ENCODE measurements at places on chromosomes 5 and 9.
A peak's percentile ranks its signal among the peaks of the same experiment; 100 is the strongest.

DNA sequence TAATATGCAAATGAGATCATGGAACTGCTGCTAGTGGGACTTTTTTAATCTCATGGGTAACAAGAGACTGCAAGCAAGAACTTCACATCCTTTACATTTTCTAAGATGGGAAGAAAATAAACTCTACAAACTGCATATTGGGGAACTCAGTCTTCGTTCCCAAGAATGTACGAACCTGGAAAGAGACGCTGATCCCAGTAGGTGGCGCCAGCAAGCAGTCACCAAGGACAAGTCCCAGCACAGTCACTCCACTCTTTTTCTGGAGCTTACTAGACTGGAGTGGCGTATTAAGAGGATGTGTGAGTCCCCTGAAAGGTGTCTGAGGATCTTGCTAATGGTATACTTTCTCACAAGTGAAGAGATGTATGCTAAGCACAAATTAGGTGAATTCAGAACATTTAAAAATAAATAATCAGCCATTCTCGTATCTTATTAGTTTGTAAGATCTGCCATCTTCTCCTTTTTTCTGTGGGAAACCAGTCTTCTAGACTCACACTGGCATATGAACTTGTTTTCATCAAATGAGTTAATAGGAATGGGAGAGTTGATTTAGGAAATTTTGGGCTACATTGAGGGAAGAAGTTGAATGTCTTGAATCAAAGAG, 16.0 kb upstream of the PUM3 start:
- no peak for DNase-seq

DNA sequence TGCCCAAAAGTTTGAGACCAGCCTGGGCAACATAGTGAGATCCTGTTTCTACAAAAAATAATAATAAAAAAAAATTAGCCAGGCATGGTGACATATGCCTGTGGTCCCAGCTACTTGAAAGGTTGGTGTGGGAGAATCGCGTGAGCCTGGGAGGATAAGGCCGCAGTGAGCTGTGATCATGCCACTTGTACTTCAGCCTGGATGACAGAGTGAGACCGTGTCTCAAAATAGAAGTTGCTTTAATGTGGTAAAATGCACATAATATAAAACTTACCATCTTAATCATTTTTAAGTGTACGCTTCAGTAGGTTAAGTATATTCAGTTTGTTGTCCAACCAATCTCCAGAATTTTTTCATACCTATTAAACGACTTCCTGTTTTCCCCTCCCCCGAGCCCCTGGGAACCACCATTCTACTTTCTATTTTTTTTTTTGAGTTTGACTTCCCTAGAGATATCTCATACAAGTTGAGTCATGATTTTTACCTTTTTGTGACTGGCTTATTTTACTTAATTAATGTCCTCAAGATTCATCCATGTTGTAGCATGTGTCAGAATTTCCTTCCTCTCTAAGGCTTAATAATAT, 120.1 kb upstream of the POC5 start:
- no peak for DNase-seq

DNA sequence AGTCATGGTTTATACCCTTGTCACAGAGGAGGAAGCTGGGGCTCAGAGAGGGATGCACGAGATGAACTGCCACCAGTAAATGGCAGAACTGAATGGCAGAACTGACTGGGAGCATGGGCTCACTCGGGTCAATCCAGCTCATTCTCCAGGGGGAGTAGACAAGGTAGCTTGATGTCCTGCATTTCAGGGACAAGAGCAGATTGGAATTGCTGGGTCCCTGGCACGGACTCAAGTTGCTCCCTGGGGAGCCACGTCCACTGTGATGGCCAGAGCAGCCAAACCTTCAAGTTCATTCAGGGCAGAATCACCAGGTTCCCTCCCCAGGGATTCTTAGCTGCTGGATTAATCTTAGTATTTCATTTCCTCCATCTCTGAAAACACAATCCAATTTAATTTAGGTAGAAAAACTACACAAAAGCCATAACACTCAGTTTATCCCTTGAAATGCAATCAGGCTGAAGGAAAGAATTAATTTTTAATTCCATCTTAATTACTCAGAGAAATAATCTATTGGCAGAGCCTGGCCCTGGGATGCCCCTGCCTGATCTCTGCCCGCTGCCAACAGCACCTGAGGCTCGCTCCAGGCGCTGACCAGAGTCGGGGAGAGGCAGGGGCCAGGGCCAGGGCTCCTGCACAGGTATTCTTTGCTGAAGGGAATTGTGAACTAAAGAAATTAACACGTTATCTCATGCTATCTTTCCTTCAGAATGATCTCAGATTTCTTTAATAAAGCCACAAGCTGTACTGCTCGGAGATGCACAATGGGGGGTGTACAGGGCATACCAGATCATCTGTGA, 42.0 kb upstream of the UNC5A start:
- DNase-seq, result no peak

DNA sequence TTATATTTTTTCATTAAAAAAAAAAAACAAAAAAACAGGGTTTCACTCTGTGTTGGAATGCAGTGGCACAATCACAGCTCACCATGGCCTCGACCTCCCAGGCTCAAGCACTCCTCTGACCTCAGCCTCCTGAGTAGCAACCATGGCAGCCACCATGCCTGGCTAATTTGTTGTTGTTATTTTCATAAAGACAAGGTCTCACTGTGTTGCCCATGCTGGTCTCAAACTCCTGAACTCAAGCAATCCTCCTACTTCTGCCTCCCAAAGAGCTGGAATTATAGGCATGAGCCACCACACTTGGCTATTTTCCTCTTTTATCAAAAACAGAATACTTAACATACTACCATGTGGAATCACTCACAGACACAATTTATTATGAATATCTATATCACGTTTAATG, 46.7 kb downstream of the UBAP2 start:
- DNase-seq, result no peak

DNA sequence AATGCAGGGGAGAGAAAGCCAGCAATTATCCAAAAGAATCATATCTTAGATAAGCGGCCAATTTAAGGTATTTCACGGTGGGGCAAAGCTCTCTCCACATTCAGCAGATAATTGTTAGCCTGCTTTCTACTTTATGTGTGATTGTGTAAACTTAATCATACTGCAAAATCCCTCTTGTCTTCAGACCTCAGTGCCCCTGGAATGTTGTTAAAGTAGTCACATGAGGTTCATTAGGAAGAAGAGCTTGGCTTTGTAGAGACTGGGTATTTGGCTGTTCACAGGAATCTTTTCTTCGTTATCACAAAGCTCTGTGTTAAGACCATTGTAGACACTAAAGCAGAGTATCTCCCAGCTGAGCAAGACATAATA, 127.0 kb downstream of the RFK start:
- DNase-seq, result no peak

DNA sequence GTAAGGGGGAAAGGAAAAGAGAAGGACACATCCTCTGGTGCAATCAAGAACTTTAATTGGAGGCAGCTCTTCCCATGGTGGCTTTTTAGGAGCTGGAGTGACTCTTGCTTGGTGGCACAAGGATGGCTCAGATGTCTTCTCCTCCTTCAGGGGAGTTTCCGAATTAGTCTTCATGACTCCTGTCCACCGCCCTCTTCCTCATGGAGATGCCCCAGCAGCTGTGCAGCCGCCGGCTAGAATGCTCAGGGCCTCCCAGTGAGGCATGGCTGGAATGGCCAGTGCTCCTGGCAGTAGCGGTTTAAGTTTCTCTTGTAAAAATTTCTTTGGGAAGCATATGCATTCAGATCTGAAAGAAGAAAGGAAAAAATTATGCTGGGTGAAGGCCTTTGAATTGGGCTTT, 8.8 kb upstream of the TEX53 start:
- DNase-seq, result no peak

DNA sequence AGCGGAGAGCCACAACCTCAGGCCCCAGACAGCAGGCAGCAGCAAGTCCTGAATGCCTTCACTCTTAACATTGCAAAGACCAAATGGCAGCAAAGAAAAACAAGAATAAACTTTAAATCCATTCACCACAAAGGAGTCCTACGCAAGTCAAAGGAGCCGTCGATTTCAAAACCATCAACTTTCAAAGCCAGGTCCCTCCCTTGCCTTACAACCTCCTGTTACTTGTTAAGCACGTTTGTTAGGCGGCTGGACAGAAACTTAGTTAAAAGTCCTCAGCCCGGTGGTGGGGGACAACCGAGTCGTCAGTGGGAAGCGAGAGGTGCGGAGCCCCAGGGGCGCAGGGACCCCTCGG, 938 bp downstream of the LPAR1 start:
- peak; percentile 25 for DNase-seq

GRCh38 chr5:39648848-39649227, 224.1 kb upstream of the DAB2 start:
- DNase-seq, result no peak

DNA sequence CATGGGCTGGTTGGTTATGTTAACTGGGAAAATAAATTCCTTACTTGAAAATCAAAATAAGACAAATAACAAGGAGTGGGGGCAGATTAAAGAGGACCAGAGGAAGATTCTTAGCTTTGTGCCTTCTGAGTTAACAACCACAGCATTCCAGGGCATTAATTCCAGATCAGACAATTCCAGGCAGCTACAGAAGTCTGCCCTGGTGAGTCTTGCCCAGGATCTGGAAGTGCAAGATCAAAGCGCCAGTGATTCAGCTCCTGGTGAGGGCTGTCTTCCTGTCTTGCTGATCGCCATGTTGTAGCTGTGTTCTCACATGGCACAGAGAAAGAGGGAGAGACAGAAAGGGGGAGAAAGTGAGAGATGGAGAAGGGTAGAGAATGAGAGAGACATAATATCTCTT, 65.6 kb downstream of the ANXA2R start:
- no peak for DNase-seq

- DNase-seq, result no peak
Measured at GRCh38 chr5:132060501-132061161, at the start of gene IL3. Gene IL3 (plus strand): TSS chr5:132060655. CDS start chr5:132060707, 52 bp downstream.

- no peak for DNase-seq
Measured at GRCh38 chr5:59489551-59489950, 404.0 kb downstream of the PDE4D start.

GRCh38 chr5:65760504-65761275, 38.7 kb downstream of the NLN start:
- DNase-seq, result peak; percentile 82

DNA sequence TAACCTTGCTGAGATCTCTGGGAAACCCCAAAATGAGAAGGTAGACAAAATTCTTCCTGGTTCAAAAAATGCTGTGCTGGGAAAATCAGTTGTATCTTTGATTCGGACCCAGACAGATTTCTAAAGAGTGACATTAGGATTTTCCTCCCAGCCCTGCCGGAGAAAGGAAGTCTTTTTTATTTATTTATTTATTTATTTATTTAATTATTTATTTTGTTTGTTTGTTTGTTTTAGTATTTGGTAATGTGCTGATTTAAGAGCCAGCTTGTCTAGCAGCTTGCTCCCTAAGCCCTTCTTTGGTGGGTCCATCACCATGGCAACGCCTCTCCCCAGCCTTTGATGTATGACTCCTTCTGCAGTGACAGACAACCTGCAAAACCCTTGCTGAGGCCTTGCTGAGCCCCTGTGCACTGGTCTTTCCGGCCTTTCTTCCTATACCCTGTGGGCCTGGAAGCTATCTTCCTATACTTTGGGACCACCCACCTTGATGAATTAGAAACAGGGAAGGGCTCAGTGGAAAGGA, 60.6 kb upstream of the AFAP1L1 start:
- DNase-seq, result no peak

- DNase-seq, result no peak
Measured at GRCh38 chr5:99795031-99795430, 740.1 kb upstream of the FAM174A start.

GRCh38 chr9:73680831-73681230, 529.2 kb downstream of the ANXA1 start:
- no peak for DNase-seq

GRCh38 chr5:111719773-111720172, 37.2 kb downstream of the NREP start:
- no peak for DNase-seq

GRCh38 chr9:31471010-31471409, 913.4 kb upstream of the ACO1 start:
- DNase-seq, result no peak

DNA sequence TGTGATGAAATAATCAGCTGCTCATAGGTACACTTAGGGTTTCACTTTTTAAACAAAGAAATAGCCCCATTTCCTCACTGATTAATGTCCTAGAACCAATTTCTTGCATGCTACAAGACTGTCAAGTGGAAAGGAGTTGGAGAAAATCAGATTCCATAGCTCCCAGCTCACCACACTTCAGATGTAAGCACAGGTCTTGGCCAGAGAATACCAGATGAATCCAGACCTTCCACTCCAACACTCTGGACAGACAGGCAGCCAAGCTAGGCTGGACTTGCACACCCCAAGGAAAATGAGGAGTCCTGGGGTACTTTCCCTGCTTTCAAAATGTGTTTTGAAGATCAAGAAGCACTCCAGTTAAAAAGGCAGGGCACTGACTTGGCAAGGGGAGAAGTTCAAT, 68.5 kb downstream of the KLHL3 start:
- no peak for DNase-seq

DNA sequence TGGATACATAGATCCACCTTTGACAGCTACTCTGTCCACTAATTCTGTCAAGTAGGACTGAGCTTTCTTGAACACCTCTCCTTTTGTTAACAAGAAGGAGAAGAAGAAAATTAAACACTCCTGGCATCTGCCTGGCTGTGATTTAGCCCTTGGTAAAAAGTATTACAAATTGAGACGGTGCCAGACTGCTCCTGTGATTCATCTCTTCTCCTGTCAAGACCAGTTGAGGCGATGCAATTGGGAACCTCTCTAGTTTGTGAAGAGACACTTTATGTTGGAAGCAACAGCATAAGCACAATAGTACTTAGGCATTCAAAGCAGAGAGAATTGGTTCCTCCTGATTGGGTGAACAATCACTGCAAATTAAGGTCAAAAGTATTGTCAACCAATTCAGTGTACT, 72.7 kb downstream of the GHR start:
- no peak for DNase-seq

DNA sequence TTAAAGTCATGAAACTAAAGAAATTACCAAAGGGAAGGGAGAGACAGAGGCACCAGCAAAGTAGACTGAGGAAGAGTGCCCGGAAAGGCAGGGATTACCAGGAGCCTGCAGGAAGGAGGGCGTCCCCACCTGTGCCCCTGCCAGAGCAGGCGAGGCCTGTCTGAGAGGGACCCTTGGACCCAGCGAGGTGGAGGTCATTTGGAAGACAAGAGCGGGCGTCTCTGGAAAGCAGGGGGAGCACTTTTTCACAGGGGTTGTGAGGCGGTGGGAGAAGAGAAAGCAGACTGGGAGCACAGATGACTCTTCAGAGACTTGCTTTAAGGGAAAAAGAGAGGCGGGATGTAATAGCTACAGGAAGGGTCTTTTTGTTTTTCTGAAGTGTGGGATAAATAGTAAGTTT, 27.5 kb upstream of the SLC2A8 start:
- DNase-seq, result no peak

DNA sequence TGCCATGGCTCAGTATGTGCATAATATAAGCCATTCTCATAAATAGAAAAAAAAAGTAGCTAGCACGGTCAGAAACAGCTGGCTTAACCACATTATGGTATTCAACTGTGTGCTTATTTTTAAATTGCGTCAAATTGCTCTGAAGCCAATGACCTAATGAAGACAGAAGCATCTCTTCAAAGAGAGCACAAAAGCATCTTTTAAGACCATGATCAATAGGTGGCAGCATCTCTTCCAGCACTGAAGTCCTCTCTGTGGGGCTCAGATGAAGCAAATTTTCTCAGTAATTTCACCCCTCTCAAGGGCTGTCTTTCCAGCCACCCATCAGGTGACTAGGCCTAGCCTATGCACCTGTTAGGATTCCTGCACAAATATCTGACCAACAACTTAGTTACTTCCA, 251.4 kb downstream of the GLIS3 start:
- no peak for DNase-seq

GRCh38 chr5:143262393-143263174, 140.9 kb downstream of the NR3C1 start:
- no peak for DNase-seq

GRCh38 chr9:36559036-36559695, 13.5 kb upstream of the MELK start:
- no peak for DNase-seq
